ENCODE measurements at places on chromosomes 11 and 22.

GRCh38 chr11:71125150-71125549 lies 127.2 kb downstream of the SHANK2 start:
- DNase-seq: no peak

GRCh38 chr11:17603056-17603825 lies 56.2 kb downstream of the OTOG start:
- no peak for DNase-seq

- no peak for DNase-seq
Measured at GRCh38 chr11:37525336-37525735, 927.3 kb upstream of the RAG2 start.

GRCh38 chr22:44658311-44658953 lies 43.6 kb upstream of the PRR5 start:
- no peak for DNase-seq

GRCh38 chr11:114774599-114775361 lies 96.5 kb downstream of the NXPE2 start:
- no peak for DNase-seq

- DNase-seq: no peak
Measured at GRCh38 chr11:107876141-107876540, 17.6 kb upstream of the SLC35F2 start.

- DNase-seq: no peak
Measured at GRCh38 chr11:65882120-65883057, 2.8 kb downstream of the CTSW start.

- DNase-seq: no peak
Measured at GRCh38 chr11:131838016-131838415, 467.6 kb downstream of the NTM start.

DNA sequence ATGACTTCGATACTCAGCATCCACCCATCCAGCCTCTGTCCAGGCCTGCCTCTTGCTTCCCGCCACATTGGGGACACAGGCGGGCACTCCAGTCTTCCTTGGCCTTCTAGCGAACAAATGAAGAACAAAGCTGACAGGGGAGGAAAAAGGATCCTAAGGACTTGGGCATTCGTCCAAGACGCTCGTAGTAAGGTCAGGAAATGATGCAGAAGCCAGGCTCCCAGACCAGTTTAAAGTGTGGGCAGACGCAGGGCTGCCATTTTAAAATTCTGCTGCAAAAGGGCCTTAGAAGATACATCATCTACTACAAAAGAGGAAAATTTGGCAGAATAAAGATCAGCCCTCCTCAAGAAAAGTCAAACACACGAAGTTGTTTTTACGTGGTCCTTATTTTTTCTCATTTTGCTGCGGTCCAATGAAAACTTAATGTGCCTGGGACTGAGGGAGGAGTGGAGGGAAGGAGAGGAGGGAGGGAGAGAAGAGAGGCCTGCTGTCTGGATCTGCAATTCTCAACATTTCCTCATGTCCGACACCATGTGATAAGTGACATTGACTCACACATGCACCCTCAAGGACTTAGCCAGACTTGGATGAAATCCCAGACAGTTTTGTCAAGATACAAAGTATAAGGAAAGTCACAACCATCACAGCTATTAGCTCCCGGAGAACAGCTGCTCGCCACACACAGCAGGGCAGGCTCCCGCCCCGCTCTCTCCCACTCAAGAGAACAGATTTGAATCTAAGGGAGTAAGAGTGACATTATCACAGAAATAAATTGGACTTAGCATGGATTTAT lies 5.7 kb downstream of the DNAL4 start:
- DNase-seq: no peak

- DNase-seq: no peak
Measured at GRCh38 chr11:44003736-44004451, 43.9 kb upstream of the ACCSL start.

DNA sequence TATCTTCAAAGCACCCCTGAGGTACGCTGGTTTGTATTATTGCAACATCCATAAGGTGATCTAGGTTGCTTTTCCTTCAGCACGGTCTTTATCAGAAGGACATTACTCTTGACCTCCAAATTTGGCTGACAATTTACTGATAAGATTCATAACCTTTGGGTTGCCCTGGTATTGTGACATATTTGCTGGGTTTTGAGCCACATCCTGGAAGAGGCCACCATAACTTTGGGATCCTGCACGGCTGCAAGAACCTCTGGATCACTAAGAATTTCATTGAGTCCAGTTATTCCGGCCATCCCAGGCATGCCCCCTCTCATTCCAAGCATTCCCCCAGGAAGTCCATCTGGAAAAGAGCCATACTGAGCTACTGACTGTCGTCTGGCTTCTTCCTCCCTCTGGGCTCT lies 6.5 kb upstream of the PLET1 start:
- no peak for DNase-seq

DNA sequence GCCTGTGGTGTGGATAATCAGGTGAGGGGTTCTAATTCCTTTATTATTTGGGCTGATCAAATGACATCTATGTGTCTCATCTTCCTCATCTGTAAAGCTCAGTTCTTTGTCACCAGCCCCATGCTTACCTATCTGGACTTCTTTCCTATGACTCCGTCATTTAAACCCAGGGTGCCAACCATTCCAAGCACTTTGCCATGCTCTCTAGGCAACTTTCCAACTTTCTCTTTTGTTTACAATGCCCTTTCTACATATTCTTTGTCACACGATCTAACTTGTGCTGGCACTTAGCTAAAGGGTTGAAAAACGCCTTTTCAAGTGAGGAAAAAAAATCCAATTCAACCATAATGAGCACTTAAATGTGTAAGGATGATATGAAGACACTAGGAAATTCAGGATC lies 27.9 kb downstream of the EXPH5 start:
- DNase-seq: no peak

DNA sequence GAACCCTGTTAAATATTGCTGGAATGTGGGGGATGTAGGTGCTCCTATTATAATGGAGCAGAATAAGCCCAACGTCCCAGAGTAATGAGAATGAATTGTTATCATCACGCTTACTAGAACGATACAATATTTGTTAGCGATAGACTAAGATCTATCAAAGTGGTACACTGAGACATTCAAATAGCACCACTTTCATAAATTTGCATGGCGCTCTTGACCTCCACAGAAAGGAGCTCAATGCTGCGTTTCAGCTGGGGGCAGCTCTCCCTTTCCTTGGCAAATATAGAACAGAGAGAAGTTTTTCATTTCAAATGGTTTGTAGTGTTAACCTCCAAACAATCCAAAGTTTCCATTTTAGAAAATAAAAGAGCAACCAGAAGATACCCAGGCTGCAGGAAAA lies 38.2 kb upstream of the BLID start:
- DNase-seq: no peak

DNA sequence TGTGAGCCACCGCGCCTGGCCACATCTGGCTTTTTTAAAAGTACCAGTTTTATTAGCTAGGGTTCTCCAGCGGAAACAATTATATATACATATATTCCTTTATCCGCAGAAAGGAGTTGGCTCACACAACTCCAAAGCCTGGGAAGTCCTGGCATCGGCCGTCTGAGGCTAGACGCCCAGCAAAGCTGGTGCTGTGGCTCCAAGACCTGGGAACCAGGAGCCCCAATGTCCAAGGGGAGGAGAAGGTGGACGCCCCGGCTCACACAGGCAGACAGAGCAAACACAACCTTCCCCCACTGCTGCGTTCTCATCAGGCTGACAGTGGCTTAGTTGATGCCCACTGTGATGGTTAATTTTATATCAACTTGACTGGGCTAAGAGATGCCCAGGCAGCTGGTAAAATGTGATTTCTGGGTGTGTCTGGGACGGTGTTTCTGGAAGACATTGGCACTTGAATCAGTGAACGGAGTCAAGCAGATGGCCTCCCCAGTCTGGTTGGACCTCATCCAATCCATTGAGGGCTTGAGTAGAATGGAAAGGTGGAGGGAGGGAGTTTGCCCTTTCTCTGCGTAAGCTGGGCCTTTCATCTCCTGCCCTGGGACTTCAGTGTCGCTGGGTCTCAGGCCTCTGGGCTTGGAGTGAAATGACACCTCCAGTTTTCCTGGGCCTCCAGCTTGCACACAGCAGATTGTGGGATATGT lies 904.4 kb downstream of the BRD1 start:
- no peak for DNase-seq

- no peak for DNase-seq
Measured at GRCh38 chr11:7906481-7906880, 24.6 kb downstream of the OR10A6 start.

DNA sequence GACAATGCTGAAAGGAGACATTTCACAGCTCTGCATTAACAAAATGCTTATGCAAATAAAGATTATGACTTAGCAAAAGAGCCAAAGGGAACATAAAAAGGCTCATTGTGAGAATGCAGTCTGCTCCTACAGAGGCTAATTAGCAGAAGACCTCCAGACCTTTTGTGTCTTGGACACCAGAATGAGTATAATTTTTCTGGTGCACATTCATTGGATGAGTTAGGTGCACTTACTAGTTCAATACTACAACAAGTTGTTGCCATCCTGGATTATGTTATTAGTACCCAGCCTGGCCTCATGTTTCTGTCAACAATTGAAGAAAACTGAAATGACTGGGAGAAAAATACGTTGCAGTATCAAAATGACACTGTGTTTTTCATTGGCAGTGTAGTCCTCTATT lies 613.2 kb upstream of the CHORDC1 start:
- DNase-seq: no peak

DNA sequence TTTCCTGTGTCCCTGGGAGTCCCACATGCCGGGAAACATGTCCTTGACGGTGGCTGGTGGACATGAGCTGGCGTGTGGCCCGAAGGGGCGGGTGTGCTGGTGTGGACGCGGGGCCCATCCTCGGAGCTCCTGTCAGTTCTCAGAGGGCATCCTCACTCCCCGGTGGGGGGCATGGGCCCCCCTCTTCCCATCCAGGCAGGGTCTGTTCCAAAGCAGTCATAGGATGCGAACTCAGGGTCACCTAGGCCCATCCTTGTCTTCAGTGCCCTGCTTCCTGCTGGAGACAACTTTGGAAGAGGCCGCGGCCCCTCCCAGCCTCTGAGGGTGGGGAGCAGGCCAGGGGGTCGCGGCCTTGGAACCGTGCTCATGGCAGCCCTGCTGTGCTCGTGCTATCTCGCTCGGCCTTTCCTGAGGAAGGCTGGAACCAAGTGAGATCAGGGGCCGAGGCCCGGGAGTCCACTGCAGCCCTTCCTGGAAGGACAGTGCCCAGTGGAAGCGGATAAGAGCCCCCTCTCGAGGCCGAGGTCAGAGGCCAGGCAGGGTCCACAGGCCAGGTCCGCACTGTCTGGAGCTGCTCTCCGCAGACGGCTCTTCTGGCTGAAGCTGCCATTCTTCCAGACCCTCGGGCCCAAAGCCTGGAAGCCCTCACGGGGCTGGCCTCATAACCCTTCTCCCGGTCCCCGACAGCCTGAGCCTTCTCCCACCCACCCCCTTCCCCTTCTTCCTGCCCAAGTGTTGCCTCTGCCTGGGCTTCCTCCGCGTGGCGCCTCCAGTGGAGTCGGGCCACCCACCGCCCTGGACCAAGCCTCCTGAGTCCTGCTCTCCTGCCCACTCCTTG lies 8.7 kb downstream of the GRK2 start:
- DNase-seq: no peak

DNA sequence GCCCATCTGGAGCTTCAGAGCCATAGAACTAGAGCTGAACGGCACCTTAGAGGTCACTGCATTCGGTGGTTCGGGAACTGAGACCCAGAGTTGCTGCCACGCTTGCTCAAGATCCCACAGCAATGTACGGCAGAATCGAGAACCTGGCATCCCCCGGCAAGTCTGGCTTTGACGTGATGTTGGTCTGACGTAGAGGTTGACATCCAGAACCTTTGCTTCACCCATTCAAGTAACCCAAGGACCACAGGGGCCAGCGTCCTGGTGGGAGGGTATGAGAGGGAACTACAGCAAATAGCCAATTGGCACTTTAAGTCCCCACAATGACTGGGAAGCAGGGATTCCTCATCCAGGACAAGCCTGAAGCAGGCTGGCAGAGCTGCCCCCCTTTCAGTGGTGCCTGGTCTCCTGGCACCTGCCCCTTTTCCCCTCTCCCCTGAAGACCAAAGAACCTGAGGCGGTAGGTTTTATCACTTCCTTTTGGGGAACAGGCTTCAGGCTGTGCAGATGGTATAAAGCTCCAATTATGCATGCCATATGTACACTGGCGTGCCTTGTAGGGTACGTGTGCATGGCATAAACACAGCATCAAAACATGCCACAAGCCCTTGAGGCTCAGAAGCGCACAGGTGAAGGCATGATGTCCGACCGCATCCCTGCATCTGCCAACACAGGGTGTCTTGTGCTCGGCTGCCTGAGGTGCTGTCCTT lies 15.3 kb upstream of the TEF start:
- no peak for DNase-seq

DNA sequence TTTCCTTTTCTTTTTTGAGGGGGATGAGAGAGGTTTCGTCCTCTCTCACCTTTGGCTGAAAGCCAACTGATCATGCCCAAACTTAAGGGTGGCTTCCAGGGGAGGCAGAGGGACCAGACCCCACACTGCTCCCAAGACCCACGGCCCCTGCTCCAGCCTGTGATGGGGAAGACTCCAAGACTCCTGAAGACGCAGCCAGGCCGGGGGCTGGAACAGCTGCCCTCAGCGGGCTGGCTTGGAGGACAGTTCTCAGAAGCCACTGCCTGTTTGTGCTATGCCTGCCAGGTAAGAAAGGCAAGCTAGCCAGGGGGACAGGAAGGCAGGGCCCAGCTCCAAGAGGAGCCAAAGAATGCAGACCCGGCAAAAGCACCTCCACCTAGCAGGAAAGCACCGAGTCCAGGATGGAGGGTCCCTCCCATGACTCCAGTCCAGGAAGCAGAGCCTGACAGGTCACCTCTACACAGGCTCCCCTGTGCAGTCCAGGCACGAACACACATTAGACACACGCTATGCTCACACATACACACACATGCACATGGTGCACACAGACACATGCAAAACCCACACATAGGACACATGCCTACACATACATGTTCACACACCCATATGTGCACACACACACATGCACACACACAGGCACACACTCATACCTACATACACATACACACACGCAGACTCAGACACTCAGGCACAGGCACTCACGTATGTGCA lies 31.3 kb downstream of the GNB1L start:
- DNase-seq: no peak

DNA sequence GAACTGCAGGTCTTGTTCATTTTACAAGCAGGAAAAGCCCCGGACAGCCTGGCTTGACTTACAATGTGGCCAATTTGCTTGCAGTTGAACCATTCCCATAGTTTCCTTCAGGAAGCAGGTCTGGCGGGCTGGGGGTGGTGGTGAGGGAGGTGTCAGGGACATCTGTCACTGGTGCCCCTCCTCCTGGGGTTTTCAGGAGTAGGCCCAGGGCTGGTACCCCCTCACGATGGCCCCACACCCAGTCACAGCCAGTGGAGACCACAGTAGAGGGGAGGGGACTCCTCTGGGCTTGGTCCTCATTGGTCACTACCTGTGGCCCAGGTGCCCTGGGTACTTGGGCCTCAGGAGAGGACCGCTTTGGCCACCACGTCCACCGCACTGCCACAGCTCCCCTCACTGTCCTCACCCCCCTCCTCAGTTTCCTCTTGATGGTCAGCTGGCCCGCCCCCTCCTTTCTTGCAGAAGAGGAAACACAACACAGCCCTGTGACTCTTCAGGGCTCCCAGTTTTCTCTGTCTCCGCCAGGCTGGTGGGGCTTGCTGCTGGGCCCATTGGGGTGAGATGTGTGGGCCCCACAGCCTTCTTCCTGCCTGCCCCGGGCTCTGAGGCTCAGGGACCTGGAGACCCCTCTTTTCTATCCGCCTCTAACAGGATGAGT lies 39.8 kb upstream of the SHISAL1 start:
- DNase-seq: no peak
